ENCODE measurements at places on chromosomes 13 and 19. TPM values are rescaled to one million over a fixed set of nuclear protein-coding genes. Genes with fewer than 3 reads are reported as not detected.

The ZNF730 gene
- total RNA-seq: 0.51 TPM

The CELF5 gene
- 0.14 TPM for total RNA-seq

DNA sequence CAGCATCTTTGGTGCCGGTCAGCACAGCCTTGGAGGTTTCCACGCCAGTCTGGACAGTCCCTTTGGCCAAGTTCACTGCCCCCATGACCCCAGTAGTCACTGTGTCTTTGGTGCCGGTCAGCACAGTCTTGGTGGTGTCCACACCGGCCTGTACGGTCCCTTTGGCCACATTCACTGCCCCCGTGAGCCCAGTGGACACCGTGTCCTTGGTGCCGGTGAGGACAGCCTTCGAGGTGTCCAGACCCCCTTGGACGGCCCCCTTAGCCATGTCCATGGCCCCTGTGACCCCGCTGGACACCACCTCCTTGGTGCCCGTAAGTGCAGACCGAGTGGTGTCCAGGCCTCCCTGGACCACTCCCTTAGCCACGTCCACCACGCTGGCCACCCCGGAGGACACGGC is 5.0 kb downstream of the PLIN4 start:
- H3K27me3 ChIP-seq: no peaks in the 10 kb centered on the region
- DNase-seq: no peak
- H3K36me3 ChIP-seq: no peaks in the 10 kb centered on the region
- H3K4me1 ChIP-seq: no peaks in the 10 kb centered on the region
- H3K4me3 ChIP-seq: no peak overlapping the region

The RASGRP4 gene
- 7.4 TPM for total RNA-seq

- H3K27ac ChIP-seq: no peak overlapping the region
- no peak for DNase-seq
- H3K36me3 ChIP-seq: no peaks in the 10 kb centered on the region
- H3K4me1 ChIP-seq: no peaks in the 10 kb centered on the region
These were observed 84.0 kb downstream of the RAP2A start for GRCh38 chr13:97517967-97518366.

- peaks cover 26% of the 10 kb centered on the region for H3K27me3 ChIP-seq
- H3K27ac ChIP-seq: no peak overlapping the region
- H3K4me3 ChIP-seq: no peak overlapping the region
- no peaks in the 10 kb centered on the region for H3K36me3 ChIP-seq
These were observed 8.8 kb upstream of the SHKBP1 start for GRCh38 chr19:40567750-40568494.

The LYL1 gene
- total RNA-seq: 5.0 TPM

Measured in activated CD4-positive, alpha-beta memory T cell treated with anti-CD3 and anti-CD28 coated beads for 36 hours (primary cell).